ENCODE measurements at places on chromosomes 12 and 14.

GRCh38 chr12:60333461-60333860 is 737.6 kb downstream of the SLC16A7 start:
- DNase-seq = no peak

DNA sequence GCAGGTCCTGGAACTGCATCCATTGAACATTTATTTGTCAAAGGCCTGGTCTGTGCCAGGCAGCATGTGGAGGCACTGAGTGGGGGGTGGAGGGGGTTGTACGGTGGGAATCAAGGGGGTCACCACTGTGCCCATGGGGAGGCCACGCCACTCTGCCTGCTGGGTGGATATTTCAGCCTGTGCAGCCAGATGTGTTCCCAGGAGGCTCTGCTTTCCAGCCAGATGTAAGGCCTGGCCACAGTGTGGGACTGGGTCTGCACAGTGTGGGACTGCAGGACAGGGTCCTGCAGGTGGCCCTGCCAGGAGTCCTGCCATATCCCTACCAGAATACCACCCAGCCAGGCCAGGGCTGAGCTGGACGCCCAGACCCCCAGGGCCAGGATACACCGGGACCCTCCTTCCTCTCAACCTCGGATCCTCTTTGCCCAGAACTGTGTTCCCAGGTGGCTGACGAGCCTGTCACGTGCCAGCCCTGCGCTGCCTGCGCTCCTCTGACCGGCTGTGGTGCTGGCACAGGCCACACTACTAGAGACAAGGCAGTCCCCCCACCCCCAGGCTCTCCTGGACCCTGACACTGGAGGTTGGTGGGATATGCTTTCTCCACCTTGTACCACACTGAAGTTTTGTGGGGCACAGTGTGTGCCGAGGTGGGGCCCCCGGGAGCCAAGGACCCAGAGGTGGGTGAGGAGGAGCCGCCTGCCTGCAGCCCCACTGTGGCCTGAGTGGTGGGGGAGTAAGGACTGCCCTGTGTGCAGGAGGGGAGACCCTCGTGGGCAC is 17.5 kb downstream of the XRCC3 start:
- DNase-seq = no peak

- no peak for DNase-seq
Measured at GRCh38 chr12:89020121-89020480, 332.2 kb downstream of the DUSP6 start.

DNA sequence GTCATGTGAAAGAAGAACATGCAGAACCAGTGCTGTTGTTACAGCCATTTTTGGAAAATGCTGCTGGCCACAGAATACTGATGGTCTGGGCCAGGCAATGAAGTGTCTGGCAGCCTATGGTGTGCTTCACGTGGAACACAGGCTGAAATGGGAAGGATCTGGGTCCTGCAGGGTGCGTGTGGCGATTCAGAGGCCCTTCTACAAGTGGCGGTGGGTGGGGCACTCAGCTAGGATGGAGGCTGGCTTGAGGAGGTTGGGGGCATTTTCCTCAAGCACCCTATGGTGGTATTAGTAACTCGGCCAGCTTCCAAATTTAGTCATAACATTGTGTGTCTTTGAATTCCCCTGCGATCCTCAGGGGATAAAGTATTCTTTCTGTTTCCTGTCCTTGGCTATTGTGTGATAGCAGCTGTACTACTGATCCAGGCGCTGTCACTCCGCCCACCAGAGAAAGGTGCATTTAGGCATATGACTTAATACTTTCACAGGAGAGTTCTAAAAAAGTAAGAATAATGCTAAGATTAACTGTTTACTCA is 9.2 kb upstream of the RAD52 start:
- DNase-seq = no peak

Data from nucleus accumbens (tissue), 56 donors.